ENCODE measurements at places on chromosomes 7 and 10. TPM values are rescaled to one million over a fixed set of nuclear protein-coding genes. Genes with fewer than 3 reads are reported as not detected.

Gene HGF
- total RNA-seq, result 0.39 TPM

Gene SMC3
- 20.9 TPM for total RNA-seq

- DNase-seq, result no peak
These were observed 297.7 kb upstream of the LRGUK start for GRCh38 chr7:133829336-133829897.

DNA sequence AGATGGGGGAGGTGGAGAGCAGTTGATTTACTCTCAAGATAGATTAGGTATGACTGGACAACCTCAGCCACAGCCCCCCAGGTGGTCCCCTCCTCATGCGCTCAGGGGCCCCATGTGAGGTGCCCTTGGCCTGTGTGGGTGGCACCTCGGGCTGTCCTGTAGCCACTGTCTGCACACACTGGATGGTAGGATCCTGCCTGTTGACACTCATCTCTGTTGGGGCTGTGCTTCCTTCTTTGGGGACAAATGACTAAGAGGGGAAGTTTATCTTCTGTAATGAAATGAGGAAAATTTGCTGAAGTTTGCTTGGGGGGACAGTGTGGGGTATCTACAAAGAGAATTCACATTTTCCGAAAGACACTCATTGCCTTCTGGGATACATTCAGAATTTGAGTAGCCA lies 53.6 kb upstream of the ANTXRL start:
- DNase-seq, result no peak

DNA sequence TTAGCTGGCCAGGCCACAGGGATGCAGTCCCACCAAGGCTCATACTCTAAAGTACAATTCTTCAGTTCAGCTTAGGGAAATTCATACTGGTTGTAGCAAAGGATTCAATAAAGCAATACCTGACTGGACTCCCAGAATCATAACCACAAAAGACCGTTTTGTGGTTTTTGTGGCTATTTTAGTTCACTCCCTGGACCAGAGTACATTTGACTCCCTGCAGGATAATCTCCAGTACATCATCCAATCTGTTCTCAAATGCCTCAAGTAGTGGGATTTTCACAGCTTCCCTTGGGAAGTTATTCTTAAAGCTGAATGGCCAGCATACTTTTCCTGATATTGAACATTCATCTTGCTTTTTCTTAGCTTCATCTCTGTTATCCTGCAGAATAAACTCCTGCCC lies 29.3 kb upstream of the YAE1 start:
- DNase-seq, result no peak

DNA sequence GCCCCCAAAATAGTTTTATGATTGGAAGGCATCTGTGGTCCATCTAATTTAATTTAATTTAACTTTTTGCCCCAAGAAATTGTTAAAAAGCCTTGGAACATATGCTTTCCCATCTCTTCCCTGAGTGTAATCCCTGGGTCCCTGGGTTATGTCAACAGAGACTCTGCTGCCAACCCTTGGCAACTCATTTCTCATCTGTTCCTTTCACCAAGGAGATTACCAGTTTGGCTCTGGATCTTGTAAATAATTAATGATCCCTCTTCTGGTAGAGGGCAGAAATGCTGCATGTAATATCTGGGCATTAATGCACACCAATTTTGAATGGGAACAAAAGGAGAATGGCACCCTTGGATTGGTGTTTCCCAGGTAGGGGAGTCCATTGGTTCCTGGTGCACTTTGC lies 514.2 kb downstream of the CCSER2 start:
- DNase-seq, result no peak

Gene IGF2BP3
- total RNA-seq, result not detected

DNA sequence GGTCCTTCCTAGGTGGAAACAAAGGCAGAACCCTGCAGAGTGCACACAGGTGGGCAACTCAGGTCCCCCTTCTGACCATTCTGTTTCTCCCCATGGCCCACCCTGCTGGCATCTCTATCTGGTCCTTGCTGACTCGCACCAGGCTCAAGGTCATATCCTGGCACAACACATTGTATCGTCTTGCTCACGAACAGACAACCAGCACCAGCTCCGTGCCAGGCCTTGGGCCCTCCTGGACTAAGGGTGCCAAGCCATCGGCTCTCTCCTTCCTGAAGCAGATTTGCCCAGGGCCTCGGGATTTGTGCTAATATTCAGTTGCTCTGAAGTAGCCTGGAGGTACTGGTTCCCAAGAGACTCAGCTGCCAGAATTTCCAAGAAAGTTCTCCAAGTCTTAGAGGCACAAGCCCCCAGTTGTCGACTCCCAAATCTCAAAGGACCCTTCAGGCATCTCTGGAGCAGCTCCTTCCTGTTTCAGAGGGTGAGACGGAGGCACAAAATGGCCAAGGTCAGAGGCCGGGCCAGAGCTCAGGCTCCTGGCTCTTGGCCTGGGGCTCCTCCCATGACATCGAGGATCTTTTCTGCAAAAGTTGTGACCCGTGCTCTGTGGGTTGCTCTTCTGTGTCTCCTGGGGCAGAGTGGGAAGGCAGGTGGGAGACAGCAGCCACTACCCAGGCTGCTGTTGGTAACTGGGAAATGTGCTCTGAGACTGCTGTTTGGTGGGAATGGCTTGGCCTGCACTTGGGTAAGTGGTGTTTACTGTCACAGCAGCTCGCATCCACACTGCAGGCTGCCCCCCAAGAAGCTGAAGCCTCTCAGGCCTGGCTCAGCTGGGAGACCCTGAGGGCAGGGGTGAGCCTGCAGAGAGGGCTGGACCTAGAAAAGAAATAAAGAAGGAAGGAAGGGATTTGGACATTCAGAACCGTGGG lies 121.3 kb downstream of the RGS10 start:
- no peak for DNase-seq

DNA sequence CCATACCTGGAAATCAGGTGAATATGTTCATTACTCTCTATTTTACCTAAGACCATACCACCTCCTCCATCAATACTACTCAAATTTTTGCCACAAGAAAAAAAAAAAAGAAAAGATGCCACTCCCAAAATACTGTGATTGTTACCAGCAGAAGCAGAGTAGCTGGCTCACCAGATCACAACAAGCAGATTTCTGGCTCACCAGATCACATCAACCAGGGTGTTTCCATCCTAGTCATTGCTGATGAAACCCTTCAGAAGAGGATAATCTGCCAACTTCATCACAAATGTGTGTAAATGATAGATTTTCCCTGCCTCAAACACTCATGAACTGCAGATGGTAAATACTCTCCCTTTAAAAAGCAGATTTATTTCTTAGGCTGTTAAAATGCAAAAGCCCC lies 109.7 kb upstream of the NAMPT start:
- DNase-seq, result no peak

GRCh38 chr7:132049462-132050304 lies 493.3 kb upstream of the PODXL start:
- DNase-seq, result no peak

Gene BRAT1
- 15.3 TPM for total RNA-seq

DNA sequence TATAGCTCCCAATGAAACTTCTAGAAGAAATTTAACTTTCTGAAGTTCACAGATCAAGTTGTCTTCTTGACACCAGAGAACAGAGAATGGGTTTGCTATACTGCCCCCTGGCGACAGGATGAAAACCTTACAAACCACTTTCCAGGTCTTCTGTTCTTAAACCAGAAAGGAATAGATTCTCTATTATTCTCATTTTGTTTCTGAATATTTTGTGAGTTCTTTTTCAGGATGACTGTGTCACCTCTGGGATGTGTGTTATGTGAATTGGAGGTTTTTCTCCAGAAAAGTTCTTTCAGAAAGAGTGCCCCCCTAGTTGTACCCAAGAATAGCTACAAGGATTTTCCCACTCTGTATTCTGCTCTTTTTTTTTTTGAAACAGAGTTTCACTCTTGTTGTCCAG lies 6.3 kb downstream of the IFT22 start:
- DNase-seq, result no peak

GRCh38 chr7:55016061-55016745 lies 2.6 kb upstream of the EGFR start:
- DNase-seq, result no peak

GRCh38 chr10:77685432-77685831 lies 47.8 kb upstream of the KCNMA1 start:
- DNase-seq, result no peak

Measured in gastrocnemius medialis (tissue), 4 donors.